ENCODE measurements at places on chromosomes 2 and 18.

DNA sequence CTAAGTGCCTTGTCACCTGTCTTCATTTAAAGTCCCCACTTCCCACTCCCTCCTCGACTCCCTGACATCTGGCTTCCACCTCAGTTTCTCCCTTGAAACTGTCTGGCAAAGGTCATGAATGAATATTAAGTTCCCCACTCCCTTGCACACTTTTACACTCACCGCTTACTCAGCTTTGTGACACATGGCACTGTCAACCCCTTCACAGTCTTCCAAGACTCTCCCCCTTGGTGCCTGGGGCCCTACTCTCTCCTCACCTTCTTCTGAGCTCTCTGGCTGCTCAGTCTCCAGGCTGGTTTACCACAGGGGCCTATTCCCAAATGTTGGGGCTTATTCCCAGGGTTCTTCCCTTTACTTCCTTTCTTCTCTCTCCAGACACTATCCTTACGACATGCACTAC lies 17.9 kb upstream of the PTPN4 start:
- DNase-seq, result no peak

DNA sequence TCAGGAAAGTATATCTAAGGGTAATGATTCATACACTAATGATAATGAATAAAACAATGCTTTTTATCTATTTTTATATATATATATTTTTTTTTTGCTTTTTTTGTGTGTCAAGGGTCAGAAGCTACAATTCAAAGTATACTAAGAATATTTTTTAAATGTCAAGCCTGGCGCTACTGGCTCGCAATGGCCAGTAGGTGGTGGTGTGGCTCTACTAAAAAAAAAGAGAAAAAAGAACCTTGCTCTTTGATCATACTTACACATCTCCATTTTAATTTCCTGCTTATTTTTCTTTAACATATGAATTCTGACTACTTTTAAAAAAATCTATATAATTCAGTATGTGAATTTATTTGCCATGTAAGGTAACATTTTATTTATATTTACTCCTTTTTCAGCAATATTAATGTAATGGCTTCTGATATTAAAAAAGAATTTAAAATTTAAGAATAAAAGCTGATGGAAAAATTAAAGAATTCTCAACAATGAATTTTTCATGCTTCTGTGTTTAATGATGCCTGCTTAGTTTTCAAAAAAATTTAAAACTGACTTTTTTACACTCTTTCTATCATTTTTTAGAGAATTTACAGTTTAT lies 232.9 kb downstream of the GULP1 start:
- DNase-seq, result peak; percentile 28

DNA sequence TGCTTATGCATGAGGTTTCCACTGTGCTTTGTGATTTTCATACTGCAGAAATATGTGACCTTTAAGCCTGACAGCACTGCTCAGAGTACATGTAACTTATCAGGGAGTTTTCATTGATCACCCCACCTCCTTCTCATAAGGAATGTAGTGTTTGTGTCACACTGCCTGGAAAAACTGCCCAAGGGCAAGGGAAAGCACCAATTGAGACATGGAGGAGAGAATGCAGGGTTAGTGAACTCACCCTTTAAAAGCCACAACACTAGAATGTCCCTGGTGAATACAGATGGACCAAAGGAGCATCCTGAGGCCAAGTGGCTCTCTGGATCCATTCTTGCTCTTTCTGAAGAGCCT lies 147.2 kb upstream of the SPATS2L start:
- peak; percentile 28 for DNase-seq

- DNase-seq, result no peak
Observed at GRCh38 chr2:118942031-118942430, at the start of gene MARCO. Gene MARCO, plus strand, starts transcription at chr2:118942194. Its CDS starts 107 bp downstream, at chr2:118942301.

GRCh38 chr18:23032030-23032582 lies 99.0 kb downstream of the RBBP8 start:
- DNase-seq, result peak; percentile 54

DNA sequence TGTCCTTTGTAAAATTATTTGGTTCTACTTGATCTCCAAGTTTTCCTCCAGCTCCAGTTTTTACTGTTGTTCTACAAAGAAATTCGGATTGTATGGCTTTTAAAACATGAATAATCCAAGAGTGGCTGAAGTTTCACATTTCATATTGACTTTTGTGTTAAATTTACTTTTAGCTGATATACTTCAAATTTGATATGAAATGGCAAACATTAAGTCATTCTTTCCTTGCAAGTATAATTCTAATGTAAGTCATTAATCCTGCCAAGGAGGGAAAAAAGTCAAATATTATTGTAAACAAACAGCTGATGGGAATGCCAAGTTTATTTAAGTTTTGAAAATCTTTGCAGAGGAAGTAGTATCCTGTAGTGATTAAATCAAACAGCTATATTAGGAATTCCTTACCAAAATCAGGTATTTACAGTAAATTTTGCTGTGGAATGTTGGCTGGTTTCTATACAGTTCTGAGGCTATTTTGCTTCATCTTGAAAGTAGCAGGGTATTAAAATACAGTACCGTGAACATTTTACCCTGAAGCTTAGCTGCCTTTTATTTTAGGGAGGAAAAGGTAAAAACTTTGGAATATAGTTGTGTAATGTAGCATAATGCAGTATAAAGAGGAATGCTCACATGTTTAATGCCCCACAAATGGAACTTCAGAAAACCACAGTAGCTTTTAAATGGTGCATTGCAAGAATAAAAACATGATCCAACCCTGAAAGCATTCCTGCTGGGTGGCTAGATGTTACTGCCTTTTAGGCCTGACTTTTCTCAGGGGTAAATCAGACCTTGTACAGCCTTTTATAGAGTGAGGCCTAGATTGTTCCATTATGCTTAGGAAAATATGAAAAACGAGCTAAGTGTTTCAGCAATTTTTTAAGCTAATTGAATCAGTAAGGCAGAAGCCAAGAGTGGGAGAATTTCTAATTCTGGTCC lies 62.7 kb upstream of the NT5C1B start:
- DNase-seq, result peak; percentile 4

DNA sequence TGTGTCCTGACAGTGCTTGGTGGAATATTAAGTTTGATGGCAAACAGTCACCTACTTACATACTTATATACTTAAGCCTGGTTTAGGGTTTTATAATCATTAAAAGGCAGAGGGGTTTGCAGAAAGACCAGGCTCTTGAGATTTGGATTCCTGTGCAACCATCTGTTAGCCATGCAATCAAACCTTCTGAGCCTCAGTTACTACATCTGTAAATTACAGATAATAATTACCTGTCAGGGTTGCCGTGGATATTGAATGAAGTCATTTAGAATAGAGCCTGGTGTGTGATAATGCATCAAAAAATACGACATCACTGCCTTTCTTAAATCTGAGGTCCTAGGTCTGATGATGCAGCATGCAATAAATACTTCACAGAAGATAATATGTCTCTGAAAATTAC lies 152.9 kb downstream of the ARHGAP28 start:
- DNase-seq, result no peak

DNA sequence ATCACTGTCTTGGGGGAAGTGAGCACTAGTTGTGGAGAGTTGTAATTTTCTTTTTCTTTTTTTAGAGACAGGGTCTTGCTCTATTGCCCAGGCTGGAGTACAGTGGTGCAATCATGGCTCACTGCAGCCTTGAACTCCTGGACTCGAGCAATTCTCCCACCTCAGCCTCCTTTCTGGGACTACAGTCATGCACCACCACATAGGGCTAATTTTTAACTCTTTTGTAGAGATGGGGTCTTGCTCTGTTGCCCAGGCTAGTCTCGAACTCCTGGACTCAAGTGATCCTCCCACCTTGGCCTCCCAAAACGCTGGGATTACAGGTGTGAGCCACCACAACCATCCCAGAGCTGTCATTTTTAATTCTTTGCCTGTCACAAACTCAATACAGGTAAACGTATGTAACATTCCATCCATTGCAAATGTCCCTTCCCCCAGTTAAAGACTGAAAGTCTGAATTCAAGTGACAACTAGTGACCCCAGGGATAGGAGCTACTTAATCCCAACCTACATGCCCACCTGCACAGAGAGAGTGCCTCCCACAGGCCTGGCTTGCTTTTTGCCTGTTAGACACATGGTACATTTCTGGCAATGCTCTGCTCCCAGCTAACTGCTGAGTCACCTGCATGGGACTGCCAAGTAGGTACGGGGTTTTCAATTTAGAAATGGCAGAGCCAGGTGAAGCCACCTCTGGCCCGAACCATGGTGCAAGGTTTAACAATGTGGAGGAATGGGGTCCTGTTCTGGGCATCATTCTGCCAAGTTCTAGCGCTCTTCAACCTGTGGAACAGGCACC lies 60.6 kb downstream of the CYB5A start:
- DNase-seq, result no peak

DNA sequence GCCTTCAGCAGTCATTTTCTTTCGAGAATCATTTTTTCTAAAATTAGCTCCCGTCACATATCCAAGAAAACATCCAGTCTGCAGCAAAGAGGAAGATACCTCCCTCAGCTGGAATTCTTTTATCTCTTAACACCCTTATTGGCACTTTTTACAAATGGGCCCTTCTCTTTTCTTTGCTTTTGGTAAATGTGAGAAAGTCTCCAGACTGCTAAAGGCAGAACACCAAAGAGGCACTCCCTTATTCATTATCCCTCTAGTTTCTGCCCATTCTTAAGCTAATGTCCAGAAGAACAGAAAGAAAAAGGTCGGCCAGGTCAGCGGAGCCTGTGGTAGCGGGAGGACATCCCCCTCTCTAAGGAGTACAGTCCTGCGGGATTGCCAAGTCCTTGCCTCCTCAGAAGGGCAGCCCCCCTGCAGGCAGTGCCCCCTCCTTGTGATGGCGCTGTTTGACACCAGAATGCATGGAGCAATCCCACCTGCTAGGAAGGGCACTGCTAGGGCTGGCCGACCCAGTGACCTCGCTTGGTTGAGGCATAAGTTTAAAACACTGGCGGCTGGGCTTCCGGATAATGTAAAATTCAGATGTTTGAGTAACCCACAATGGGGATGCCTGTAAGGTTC lies 34.0 kb downstream of the ST6GAL2 start:
- no peak for DNase-seq

GRCh38 chr2:27681841-27682240 lies 18.2 kb downstream of the SLC4A1AP start:
- no peak for DNase-seq

DNA sequence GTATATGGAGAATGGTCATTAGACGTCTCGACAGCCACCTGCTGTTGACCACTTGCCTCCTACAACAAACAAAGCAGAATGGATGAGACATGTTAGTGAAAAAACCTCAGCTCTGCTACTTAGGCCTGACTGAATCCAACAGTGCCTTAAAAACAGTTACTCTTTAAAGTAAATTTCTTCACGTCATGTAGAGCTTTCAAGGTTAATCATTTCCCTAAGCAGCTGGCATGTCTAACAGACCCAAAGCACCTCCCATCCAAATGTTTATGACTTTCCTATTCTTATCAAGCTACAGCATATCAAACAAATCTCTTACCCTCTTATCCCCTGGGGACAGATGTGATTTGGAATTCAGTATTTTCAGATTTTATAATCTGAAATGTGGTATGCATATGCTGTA lies 75.6 kb upstream of the ITGB6 start:
- DNase-seq, result no peak

DNA sequence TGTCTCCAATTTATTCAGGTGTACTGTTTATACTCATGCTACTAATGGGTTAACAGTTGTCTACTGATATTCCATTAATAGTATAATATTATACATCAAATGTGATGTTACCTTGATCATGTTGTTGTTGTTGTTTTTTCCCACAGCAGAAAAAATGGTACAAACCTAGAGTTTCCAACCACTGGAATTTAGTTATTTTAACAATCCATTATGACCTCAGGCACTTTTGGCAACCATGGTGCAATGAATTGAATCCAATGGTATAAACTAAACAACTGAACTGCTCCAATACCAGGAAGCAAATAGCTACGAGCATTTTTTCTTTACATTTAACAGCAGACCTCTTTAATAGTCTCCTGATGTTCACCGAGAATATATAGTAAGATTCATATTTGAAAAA lies 31.0 kb upstream of the C2orf66 start:
- no peak for DNase-seq

DNA sequence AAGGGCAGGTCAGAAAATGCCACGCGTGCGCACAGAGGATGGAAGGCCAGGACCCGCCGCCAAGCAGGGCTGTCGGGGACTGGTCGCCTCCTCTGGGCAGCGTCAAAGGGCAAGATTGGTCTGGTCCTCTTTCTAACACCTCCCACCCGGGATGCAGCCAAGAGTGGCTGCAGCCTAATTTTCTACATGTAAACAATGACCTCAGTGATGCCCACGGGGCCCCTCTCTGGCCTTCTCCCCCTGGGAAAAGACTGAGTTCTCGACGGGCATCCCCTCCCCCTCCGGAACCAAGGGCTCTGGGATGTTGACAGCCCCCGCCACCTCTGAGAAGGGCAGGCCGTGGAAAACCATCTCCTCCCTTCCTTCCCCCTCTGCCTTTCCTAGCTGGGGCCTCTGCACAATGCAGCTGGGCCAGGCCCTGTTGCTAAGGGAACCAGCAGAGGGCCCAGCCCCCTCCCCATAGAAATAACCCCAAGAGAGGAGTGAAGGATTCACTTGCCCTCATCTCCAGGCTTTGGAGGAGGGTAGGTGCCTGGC lies 80.0 kb upstream of the ZNF532 start:
- no peak for DNase-seq

GRCh38 chr2:46134531-46135227 lies 162.5 kb upstream of the EPAS1 start:
- DNase-seq, result no peak

DNA sequence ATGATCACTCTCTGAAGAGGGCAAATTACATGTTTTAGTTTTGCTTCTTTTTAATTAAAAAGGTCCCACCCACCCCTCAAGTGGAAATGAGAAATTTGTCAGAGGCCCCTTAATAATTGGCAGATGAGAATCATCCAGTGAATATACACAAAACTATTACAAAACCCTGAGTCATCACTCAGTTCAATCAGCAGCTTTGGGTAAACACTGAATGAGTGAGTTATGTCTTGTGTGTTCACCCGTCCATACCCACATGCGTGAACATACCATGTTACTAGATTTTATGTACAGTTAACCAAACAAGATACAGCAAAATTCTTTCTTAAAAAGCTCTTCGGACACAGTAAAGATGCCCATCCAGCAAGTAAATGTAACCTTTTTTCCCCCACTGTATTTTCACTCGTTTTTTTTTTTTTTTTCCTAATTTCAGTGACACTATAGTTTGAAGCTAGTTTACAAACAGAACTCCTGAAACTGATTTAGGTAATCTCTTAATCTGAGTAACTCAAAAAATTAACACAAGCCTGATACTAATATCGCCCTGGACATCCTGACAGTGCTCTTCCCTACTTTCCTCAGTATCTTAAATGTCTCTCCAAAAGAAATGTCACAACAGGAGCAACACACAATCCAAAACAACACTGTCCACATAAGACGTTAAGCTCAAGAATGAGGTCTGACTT lies 1.4 kb downstream of the PSME4 start:
- no peak for DNase-seq

DNA sequence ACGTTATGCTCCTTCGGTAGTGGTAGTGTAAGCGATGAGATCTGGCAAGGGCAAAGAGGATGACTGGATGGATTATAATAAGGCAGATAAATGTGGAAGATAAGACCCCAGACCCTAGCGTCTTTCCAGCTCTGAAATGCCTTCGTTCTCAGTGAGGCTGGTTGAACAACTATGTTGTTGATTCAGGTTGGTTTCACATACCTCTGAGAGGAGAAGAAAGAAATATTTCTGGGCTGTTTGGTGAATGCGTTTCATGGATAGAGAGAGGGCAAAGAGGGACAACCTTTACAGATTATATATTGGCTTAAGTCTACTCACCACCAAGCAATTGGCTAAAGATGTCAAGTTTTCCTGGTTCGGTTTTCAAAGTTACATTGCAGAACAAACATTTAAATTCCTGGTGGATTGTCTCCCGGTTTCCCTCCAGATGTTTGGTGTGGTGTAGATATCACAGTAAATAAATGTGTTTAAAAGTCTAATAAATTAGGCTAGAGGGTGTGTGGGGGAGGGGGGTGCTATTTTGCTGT lies 190.1 kb upstream of the GLI2 start:
- no peak for DNase-seq

GRCh38 chr18:2971741-2972552 lies 41.0 kb downstream of the LPIN2 start:
- DNase-seq, result no peak
